ENCODE measurements at places on chromosomes 12 and 14.

GRCh38 chr12:65740506-65740872, 83.8 kb upstream of the HMGA2 start:
- no peak for DNase-seq

DNA sequence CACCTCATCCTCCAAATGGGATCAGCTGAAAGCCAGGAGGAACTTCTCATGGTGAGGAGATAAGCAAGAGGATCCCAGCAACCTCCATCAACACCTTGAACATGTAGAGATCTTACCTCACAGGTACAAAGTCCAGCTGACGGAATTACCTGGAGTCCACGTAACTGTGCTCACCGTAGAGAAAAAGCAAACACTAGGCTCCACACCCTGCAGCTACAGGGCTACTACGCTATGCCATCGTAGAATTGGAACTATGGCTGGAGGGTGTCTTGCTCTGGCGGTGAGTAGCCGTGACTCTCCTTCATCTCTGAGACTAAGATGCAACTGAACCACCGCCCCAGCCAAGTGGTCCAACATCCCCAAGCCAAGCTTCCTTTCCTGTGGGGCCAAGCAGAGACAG, 50.5 kb downstream of the CRY1 start:
- no peak for DNase-seq

- no peak for DNase-seq
These were observed 71.7 kb downstream of the FLRT2 start for GRCh38 chr14:85601690-85602089.

DNA sequence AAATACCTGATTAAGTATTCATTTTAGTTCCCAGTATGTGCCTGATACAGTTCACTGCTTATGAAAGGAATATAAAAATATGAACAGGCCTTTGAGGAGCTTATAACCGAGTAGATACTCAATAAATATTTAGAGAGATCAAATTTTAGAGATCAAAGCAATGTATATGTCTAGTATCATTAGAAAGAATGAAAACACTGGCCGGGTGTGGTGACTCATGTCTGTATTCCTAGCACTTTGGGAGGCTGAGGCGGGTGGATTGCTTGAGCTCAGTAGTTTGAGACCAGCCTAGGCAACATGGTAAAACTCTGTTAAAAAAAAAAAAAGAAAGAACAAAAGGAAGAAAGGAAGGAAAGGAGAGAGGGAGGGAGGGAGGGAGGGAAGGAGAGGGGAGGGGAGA, 113.2 kb upstream of the EEA1 start:
- no peak for DNase-seq

- DNase-seq = no peak
These were observed 32.2 kb downstream of the CRADD start for GRCh38 chr12:93709386-93709785.

GRCh38 chr14:73747379-73748211, 33.4 kb upstream of the PNMA1 start:
- no peak for DNase-seq

GRCh38 chr12:29088611-29089219, 60.4 kb upstream of the FAR2 start:
- DNase-seq = no peak

DNA sequence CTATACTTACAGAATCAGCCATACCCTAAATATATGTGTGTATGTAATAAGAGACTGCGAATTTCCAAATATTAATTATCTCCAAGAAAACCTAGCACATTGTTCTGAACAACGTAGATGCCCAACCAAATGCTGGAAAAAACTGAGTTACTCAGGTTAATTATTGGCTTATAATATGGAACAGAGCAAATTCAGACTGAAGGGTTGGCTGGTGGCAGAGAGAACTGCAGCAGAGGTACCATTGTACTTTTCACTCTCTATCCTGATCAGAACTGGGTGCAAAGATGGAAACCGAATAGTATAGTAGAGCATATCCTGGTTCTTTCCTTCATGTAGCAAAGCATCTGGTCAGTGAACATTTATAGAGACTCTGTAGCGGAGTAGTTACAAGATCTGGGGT, 185.7 kb downstream of the SLC2A13 start:
- no peak for DNase-seq

DNA sequence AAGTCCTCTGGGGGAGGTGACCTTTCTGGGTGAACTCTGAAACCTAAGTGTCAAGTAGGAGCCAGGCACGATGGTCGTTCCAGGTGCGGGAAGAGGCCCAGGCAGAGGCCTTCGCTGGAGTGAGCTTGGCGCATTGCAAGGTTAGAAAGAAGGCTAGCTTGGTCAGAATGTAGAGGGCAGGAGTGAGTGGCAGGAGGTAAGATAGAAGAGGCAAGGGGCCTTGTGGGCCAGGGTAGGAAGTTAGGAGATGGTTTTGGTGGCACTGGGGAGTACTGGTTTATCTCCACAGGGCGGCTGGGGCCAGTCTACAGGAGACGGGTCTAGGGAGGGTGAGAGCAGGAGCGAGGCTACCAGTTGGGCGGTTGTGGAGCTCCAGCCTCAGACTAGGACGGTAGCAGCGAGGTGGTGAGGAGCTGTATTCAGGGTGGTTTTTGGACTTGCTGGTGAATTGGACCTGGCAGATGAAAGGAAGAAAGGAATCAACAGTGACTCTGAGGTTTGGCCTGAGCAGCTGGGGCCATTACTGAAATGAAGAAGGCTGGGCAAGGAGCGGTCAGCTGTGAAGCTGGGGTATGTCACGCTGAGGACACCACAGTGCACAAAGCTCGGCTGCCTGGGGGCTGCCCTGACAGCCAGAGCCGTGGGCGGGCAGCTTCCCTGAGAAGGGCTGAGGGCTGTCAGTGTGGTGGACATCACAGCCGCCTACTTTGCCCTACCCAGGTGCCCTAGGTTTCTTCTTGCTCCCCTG, 9.0 kb downstream of the MLXIP start:
- no peak for DNase-seq

DNA sequence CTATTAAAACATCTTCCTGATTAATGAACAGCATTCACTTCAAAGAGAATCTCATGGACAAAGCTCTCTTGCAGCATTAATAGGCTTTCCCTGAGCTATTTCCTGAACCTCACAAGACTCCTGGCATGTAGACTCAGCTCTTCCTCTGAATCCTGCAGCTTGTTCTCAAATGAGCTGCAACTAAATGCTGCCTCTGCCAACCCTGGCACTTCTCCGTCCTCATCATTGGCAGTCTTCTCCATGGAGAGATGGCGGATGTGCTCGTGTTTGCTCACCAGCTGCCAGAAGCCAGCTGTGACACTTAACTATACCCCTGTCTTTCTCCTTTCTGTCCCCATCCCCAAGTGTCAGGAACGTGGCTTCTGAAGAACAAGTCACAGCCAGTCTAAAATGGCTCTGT, 232.1 kb downstream of the FOXN3 start:
- DNase-seq = no peak

DNA sequence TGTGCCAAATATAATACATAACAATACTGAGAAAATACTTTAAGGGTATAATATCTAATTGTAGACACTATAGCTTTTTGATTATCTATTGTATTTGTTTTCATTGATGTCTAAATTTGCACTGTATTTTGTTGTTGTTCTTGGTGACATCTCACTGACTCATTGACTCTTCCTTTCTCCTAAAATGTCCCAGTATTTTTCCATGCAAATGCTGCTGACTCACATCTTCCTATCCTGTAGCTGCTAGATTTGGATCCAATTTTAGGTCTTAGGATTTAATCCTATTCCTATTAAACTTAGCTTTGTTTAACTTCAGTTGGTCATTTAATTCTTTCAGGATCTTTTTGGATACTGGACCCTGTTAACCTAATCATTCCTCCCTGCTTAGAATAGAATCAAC, 148.5 kb downstream of the TMTC2 start:
- DNase-seq = no peak

DNA sequence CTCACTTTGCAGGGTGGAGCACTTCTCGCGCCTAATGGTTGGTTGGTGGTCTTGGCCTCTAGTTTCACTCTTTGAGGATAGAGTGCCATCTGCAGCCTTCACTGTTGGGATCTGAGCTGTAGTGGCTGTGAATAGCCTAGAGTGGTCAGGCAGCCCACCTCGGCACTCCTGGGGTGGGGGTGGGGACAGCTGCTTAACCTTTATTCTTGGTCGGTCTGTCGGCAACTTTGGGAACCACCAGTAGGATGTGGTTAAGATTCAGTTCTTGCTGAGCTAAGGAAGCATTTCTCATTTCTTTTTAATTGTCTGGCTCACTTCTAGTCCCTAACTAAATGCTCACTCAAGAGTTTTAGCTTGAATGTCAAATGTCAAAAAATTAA, 21.1 kb downstream of the TMBIM6 start:
- DNase-seq = no peak

DNA sequence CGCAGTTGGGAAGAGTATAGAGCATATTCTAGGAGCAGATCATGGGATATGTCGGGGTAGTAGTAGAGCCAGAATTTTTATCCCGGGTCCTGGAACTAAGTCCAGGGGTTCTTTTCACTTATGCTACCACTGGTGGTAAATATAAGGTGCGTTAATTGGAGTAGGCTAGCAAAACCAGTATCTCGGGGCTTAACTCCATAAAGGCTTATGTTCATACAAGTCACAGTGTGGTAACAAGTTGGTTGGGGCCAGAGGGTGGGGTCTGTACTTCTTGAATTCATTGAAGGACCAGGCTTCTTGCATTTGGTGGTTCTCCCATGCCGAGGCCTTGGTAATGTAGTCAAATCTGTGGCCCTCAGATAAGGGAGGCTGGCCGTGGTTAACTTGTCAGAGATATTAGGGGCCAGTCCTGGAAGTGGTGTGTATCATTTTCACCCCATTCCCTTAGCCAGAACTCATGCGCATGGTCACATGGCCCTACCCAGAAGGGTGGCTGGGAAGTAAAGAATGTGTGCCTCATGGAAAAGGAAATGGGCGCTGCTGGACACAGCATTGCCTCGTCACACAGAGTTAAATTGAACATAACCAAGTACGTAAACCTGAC, 1.5 kb upstream of the ZNF641 start:
- no peak for DNase-seq

DNA sequence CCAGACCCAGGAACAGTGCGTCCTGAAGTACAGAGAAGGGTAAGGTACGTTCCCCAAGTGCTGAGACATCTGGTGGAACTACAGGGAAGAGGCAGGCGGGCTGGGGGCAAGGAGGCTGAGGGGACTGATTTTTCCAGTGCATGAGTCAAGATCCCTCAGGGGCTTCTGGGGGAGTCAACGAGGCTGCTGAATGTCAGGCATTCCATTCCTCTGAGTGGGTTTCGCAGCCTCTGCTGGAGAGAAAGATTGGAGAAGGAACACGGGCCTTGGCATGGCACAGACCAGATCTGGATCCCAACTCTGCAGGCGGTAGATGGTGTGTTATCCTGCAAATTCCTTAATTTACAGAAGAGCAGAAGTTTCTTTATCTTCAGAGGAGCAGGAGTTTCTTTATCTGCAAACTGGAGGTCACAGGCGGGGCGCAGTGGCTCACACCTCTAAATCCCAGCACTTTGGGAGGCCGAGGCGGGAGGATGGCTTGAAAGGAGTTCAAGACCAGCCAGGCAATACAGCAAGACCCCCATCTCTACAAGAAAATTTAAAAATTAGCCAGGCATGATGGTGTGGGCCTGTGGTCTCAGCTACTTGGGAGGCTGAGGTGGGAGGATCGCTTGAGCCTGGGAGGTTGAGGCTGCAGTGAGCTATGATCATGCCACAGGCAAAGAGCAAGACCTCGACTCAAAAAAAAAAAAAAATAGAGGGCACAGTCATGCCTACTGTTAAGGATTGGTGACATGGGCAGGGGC, 132.6 kb upstream of the MAP1LC3B2 start:
- no peak for DNase-seq

DNA sequence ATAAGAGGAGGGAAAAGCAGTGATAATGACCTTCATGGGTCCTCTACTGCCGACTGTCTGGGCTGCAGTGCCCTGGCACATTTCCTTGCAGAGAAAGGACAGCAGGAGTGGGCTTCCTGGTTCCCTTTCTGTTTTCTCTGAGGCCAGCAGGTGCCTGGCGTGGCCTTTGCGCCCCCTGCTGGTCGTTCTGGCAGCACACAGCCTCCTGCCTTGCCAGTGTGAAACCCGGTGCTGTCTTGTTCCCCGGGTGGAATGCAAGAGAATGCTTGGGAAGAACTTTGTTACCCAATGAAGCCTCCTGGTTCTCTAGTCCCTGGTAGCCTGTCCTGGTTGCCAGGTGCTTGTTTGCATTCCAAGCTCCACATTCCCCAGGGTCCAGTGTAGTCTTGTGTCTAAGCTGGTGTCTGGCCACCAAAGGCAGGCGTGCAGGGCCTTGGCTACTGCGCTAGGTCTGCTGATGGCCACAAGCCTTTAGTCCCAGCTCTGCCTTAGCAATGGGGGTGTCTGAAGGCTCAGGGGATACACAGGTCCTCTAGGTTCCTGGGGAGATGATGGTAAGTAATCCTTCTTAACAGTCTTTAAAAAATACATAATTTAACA, 1392.4 kb upstream of the TMEM132C start:
- peak; percentile 1 for DNase-seq

- DNase-seq = no peak
These were observed 390.4 kb upstream of the USP15 start for GRCh38 chr12:61869796-61870195.

- no peak for DNase-seq
These were observed 38.7 kb downstream of the ADGRD1 start for GRCh38 chr12:130992448-130992847.

GRCh38 chr14:104792101-104792884, 3.3 kb downstream of the AKT1 start:
- no peak for DNase-seq

- DNase-seq = peak; percentile 28
These were observed 454.2 kb downstream of the DPF3 start for GRCh38 chr14:72439707-72440106.

GRCh38 chr14:93035917-93036651, 79.6 kb downstream of the ITPK1 start:
- no peak for DNase-seq

- no peak for DNase-seq
These were observed 1236.5 kb downstream of the SLC16A7 start for GRCh38 chr12:60832290-60832689.

- no peak for DNase-seq
These were observed 70.3 kb downstream of the GALNT4 start for GRCh38 chr12:89454080-89454848.

- no peak for DNase-seq
These were observed 90.7 kb downstream of the ITPK1 start for GRCh38 chr14:93025055-93025454.

GRCh38 chr14:92628636-92629035, 115.1 kb downstream of the RIN3 start:
- no peak for DNase-seq

DNA sequence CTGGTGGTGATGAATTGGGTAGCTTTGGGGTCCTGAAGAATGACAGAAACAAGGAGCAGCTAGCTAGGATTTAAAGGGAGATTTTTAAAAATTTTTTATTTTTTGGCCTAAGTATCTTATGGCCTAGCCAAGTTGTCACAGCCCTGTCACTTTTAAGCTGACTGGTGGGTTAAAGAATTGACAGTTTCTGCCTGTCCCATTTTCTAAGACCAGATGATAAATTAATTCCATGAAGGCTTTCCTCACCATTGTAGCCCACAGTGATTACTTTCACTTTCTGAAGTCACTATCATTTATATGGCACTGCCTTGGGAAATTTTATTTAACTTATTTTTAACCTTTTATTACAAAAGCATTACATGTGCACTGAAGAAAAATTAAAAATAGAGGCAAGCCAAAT, 43.2 kb downstream of the BICDL1 start:
- DNase-seq = no peak

All from GM12878 (cell line).